8988T (cell line): ENCODE measurements at places on chromosomes 12 and 14.

- DNase-seq, result no peak
These were observed 12.4 kb downstream of the CCDC92 start for GRCh38 chr12:123960029-123960735.

DNA sequence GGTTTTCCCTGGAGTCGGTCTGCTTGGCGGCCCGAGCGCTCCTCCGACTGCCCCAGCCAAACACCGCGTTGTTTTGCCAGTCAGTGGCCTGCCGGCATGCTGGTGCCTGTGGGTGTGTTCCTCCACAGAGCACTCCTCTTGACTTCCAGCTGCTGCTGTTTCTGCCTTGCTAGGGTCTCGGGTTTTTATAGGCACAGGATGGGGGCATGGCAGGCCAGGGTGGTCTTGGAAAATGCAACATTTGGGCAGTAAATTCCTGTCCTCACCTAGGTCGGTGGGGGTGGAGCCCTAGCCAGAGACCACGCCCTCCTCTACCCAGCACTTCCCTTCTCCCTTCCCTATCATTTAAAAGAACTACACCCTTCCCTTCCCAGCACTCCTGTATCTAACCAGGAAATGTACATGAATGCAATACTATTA is 34.7 kb upstream of the VASH1 start:
- no peak for DNase-seq

DNA sequence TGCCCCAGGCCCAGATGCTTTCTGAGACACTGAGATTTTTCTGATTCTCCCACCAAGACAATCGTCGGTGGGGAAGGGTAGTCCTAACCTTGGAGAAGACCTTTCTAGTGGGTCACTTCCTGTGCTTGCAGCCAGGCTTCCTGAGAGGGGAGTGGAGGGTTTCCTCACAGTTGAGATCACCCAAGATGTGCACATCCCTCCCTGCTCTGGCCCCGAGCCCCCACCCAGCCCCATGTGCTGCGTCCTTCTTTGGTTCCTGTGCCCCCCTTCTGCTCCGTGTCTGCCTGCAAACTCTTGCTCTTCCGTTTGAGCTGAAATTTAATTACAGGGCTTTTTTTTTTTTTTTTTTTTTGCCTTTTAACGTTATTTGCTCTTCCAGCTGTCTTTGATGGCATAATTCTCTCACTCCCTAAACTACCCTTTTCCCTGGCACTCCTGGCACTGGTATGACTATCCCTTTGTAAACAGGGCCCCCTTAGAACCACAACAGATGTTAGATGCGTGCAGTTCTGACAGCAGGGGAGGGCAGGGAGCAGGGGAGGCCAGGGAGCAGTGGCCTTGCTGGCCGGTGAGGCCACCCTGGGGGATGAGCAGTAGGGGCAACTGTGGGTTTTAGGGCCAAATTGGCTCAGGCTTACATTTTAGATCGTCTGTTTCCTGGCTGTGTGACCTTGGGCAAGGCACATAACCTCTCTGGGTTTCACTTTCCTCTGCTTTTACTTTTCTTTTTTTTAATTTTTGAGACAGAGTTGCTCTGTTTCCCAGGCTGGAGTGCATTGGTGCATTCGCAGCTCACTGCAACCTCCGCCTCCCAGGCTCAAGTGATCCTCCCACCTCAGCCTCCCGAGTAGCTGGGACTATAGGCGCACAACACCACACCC is 144.5 kb downstream of the PHETA1 start:
- no peak for DNase-seq

DNA sequence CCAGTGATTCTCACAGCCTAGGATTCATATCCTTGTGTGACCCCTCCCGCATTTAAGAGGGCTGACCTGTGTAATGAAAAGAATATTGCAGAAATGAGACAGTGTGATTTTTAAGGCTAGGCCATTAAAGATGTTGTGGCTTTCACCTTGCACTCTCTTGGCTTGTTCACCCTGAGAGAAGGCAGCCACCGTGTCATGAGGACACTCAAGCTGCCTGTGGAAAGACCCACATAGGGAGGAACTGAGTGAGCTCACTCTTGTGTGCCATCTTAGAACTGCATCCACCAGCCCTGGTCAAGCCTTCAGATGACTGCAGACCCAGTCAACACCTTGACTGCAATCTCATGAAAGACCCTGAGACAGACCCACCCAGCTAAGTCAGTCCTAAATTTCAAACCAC is 46.3 kb upstream of the TMPO start:
- DNase-seq, result no peak

GRCh38 chr12:69243099-69244084 is 4.0 kb downstream of the CPSF6 start:
- no peak for DNase-seq

GRCh38 chr14:89428546-89429198 is 11.6 kb upstream of the FOXN3 start:
- no peak for DNase-seq
